GOT3 (cell line): ENCODE measurements at places on chromosomes 4 and X.

DNA sequence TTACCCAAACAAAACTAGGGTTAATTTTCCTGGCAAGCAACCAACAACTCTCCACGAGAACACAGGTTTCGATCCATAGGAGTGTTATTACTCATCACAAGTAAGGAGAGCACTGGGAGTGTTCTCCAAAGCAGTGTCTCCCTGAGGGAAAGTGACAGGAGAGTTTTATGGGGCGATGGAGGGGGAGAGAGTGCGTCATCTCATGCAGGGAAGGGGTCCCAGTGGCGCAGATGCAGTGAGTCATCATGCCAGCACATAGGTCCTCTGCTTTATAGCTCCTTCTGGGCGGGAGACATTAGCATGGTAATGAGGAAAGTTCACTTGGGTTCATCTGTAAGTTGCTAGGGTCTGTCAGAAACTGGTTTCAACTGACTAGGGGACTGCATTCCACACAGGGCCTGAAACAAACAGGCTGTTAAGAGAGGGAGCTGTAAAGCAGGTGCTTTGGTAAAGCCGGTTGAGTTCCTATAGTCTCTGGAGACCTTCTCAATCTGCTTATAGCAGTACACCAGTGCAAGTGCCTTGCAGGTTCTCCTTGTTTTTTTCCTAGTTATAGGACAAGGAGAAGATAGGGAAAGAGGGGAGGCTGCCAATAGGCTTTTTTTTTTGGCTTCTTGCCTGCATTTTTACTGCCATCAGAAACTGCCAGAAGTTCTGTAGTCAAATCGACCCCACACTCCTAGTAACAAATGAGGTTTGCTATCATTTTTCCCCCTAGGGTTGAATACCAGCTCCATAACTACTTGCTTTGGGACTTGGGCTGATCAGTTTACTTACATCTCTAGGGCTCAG, 12.8 kb upstream of the BOD1L1 start:
- peak; percentile 26 for DNase-seq

GRCh38 chrX:16429406-16429805, 220.6 kb upstream of the S100G start:
- no peak for DNase-seq

DNA sequence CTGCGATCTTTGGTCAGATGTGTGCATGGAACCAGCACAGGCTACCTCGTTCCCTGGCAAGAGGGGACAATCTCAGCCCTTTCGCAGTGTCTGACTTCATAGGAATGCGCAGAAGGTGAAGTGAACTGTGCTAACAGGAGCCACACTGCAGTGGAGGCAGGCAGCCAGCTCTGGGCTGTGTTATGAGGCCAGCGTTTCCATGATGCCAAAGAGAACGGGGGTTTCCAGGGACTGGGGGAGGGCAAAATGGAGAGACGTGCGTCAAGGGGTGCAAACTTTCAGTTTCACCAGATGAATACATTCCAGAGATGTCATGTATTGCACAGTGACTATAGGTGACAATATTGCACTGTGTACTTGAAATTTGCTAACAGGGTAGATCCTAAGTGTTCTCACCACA, 30.4 kb downstream of the CLDN34 start:
- no peak for DNase-seq

GRCh38 chrX:132367314-132367713, 121.5 kb downstream of the MBNL3 start:
- DNase-seq, result no peak

GRCh38 chr4:35025152-35025834, 1219.0 kb downstream of the ARAP2 start:
- DNase-seq, result no peak

DNA sequence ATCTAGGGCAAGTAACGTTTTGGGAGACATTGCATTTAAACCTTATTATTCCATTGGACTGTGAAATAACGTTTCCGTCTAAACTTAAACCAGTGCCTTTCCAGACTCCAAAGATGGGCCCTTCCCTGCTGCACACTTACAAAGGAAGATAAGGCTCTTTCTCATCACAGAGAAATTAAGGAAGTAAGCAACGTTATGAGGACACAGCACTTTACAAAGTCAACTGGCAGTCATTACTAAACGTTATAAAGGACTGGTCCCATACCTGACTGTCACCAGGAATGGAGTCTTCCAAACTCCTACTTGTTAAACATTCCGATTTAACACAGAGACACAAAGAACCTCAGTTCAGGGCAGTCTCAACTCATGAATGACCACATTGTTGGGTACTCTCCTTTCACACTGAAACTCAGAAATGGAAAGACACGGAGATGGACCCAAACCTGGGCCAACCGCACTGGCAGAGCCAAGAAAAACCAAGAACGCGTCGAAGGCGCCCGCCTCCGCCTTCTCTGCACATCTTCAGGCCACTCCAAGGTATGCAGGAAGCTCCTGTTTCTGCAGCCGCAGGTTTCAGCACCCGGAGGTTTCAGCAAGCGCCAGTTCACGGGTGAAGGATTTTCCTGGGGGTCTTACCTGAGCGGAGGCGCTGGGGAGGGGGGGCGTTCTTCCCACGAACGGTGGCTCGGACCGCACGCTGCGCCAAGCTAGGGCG, 670 bp downstream of the PAPSS1 start:
- DNase-seq, result no peak

DNA sequence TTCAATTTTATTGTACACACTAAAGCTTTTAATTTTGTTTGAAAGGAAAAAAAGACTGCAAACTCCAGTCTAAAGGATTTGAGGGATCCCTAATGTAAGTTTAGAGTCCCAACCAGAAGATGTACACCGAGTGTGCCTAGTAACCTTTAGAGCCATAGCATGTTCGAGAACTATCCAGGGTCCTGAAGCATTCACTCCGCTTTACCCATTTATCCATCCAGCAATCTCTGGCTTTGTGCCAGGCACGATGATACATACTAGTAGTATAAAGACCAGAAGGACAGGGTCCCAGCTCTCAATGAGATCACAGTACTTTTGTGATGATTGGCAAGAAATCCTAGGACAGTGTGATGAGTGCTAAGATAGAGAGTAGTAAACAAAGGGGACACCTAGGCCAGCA, 168.7 kb downstream of the STK32B start:
- DNase-seq, result no peak

DNA sequence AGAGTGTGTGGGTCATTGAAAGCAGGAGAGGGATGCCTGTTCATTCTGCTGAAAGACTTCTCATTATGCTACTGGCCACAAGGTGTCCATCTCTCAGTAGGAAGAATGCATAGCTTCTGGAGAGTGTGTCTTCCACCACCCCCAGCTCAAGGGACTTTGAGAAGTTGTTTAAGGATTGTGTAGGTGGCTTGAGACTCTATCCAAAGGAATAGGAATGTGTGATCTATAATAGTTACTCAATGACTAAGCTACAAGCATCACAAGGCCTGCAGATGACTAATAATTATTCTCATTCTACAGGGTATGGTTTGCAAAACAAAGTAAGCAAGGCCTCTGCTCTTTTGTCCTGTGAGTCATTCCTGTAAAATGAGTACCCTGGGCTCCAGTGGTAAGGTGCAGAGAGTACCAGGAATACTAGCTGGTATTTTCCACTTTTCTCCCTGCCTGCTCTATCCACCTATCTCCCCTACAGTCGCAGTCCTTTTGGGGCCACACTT, 279.8 kb upstream of the BOD1L1 start:
- peak; percentile 9 for DNase-seq

DNA sequence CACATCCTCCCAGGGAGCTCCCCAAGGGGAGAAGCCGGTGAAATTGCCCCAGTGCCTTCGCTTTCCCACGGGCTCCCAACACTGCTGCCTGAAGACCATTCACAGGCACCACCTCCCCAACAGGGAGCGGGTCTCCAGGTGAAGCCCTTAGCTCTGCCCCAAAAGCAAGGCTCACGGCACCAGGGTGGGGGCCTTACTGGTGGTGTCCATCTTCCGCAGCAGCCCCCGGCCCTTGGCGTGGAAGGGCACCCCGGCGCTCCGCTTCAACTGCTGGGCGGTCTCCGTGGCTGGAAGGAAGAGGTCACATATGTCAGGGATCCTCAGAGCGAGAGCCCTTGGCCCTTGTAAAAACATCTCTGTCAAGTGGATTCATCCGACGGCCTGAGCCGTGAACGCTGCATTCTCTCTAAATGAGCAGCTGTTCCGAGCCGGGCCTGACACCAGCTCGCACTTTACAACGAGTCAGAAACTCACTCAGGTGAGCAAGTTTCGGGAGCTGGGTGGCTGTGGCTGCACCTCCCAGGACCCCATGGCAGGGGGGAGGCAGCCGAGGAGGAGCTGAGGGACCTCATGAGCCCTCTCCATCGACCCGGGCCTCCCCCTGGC, 20.9 kb downstream of the NELFA start:
- DNase-seq, result no peak

DNA sequence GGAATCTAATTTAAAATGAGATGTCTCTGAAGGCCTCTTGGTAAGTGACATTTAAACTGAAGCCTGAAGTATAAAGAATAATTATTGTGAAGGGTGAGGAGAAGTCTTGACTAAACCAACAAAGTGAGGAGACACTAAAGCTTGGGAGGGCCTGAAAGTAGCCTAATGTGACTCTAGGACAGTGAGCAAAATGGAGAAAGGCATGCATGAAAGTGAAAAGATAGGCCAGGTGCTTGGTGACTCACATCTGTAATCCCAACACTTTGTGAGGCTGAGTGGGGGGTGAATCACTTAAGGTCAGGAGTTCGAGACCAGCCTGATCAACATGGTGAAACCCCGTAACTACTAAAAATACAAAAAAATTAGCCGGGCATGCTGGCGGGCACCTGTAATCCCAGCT, 46.9 kb upstream of the SMARCAD1 start:
- DNase-seq, result no peak

GRCh38 chr4:25725870-25726269, 70.2 kb downstream of the SLC34A2 start:
- no peak for DNase-seq

DNA sequence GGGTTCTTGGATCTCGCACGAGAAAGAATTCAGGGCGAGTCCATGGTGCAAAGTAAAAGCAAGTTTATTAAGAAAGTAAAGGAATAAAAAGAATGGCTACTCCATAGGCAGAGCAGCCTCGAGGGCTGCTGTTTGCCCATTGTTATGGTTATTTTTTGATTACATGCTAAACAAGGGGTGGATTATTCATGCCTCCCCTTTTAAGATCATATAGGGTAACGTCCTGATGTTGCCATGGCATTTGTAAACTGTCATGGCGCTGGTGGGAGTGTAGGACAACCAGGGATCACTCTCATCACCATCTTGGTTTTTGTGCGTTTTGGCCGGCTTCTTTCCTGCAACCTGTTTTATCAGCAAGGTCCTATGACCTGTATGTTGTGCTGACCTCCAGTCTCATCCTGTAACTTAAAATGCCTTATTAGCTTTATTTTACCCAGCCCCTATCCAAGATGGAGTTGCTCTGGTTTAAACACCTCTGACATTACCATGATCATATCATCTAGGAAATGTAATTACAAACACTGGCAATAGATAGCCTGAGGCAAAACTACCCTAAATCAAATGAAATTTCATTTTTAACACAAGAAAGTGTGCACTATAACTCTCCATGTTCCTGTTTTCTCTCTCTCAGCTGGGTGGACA, 94.3 kb upstream of the ATXN3L start:
- DNase-seq, result no peak

DNA sequence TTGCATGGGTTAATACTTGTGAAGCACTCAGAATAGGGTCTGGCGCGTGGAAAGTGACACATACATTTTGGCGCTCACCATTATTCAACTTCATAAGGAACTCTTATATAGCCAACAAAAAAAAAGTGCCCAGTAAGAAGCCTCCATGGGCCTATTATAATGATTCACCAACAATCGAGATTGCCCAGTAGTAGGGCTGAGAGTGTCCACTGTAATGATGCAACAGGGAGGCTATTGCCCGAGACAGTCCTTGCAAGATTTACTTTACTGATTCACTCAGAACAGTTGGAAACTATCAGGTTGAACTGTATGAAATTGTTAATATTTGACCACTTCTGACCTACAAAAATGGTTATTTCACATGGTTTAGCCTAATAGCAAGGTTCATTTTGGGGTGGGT, 86.0 kb downstream of the PJA1 start:
- DNase-seq, result no peak

GRCh38 chrX:28847423-28847822, 260.2 kb downstream of the IL1RAPL1 start:
- no peak for DNase-seq

DNA sequence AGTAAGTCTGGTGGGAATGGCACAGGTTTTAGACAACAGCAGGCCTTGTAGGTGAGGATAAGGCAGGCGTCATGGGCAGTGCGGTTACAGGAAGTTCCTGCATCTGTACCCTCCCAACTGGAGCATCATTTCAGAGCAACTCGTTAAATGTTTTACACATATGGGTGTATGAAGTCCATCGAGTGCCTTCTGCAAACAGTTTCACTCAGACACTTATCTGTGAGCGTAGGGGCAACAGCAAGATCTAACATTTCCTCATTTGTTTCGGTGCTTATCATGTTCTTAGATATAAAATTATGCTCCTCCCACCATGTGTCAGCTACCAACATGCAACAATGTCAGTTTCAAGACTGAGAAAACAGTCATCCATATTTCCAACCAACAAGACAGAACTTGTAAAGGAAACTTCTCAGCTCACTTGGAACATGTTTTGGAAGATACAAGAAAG, 69.9 kb downstream of the ELOVL6 start:
- DNase-seq, result no peak

GRCh38 chrX:68018248-68019203, 414.8 kb downstream of the OPHN1 start:
- DNase-seq, result no peak

GRCh38 chr4:158857951-158858350, 89.1 kb downstream of the FNIP2 start:
- no peak for DNase-seq

DNA sequence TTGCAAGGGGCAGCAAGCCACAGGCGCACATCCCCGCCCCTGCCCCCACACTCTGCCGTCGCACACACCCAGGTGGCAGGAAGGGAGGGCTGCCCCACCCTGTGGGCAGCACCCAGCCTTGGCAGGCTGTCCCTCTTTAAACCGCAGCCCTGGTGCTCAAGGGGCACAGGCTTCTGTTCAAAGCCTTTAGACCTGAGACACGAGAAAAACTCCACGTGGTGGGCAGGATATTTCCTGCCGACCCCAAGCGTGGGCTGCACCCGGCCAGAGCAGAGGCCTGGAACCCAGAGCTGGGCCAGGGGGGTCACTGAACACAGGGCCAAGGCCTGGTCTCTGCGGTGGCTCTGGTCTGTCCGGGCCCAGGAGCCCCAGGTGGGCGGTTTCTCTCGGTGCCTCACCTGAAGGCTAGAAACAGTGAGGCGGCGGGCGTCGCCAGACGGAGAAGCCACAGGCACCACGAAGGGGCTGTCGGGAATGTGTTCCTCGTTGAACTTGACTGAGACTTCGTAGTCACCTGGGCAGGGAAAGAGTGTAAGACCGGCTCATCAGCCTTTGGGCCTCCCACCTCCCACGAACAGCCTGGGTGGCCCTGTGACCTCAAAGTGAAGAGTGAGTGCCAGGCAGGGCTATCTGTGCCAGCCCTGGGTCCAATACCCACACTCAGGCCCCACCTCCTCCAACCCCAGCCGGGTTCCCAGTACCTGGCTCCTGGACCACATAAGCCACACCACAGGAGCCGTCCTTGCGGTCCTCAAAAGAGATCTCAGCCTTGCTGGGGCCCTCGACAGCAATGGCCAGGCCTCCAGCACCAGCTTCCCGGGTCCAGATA, 23.0 kb downstream of the FLNA start:
- DNase-seq, result no peak

GRCh38 chr4:162727766-162728165, 438.9 kb downstream of the NAF1 start:
- DNase-seq, result no peak
